ENCODE measurements at places on chromosomes 1 and 21.

GRCh38 chr1:109268431-109269211 is 14.3 kb downstream of the PSRC1 start:
- DNase-seq: no peak

GRCh38 chr1:27606708-27607238 is 2.8 kb upstream of the AHDC1 start:
- DNase-seq: peak; percentile 46

- DNase-seq: no peak
Measured at GRCh38 chr21:33026878-33027400, 1.2 kb downstream of the OLIG2 start.

DNA sequence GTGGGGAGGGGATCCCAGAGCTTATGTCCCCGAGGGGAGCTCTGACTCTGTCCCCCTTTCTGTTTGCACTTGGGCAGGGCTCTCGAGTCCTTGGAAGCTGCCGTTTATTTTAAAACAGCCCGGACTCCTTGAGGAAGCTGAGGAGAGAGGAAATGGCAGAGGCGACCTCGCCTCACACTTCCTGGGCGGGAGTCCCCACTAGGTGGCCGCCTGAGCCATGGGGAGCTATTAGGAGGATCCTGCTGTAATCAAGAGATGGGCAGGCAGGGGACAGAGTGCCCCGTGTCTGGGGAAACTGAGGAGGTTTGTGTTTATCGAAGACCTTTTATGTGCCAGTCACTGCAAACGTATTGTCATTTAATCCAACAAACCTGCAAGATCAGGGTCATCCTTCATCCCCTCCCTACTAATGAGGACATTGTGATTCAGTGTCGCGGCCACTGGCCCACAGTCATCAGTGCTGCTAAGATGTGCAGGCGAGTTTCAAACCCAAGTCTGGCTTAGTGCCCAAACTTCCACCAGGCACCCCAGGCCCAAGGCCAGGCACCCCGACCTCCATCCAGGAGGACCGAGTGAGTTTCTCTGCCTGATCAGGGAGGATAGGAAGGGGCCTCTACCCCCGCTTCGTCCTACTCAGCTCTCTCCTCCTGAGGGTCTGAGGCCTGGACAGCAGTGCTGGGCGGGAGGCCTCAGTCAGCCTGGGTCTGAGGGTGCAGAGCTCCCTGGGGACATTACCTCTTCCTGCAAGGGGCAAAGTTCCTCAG is 316.9 kb upstream of the VAMP3 start:
- DNase-seq: peak; percentile 27

- DNase-seq: no peak
Measured at GRCh38 chr1:44261171-44261817, 48.0 kb downstream of the DMAP1 start.

GRCh38 chr1:32764826-32765569 is 52.2 kb downstream of the YARS1 start:
- no peak for DNase-seq

DNA sequence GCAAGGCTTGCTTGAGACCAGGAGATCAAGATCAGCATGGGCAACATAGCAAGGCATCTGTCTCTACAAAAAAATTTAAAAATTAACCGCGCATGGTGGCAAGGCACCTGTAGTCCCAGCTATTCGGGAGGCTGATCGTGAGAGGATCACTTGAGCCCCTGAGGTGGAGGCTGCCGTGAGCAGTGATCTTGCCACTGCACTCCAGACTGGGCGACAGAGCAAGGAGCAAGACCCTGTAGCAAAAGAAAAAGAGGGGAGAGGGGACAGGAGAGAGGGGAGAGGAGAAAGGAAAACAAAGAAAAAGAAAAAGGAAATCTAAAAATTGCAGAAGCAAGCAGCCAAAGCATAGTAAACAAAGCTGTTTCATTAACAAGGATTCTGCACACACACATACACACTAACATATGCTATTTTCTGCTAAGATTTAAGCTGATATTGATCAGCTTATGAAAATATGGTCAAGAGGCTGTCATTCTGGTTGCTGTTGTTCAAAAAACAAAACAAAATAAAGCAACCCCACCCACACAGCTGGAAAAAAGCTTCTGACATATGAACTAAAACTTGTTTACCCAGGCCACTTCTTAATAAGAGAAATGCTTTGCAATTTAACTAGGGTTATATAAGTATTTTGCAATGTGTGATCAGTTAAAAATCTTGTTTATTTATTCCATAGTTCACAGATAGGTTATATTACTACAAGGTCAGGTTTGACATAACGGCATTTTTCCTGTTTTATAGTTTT is 1.8 kb downstream of the ARNT start:
- no peak for DNase-seq

- peak; percentile 5 for DNase-seq
Measured at GRCh38 chr1:219927956-219928790, at the start of gene SLC30A10. TSS of gene SLC30A10 (minus strand) at chr1:219928557. CDS start at chr1:219928440, 117 bp downstream.

DNA sequence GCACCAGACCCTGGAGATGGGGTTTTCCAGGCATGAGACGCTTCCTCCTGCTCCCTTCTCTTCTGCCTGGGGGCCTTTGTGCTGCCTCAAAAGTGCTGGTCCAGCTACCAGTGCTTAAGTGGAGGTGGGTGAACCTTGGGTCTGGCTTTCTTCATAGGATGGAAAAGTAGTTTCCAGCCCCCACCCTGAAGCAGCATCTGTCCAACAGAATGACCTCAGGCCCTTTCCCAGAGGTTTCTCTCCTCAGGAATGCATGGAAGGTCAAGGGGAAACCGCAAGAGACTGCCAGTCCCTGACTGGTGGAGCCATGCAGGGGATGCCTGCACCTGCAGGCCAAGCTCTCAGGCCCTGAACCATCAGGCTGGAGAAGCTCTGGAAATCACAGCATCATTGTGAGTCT is 63.8 kb downstream of the HMGB4 start:
- DNase-seq: no peak

DNA sequence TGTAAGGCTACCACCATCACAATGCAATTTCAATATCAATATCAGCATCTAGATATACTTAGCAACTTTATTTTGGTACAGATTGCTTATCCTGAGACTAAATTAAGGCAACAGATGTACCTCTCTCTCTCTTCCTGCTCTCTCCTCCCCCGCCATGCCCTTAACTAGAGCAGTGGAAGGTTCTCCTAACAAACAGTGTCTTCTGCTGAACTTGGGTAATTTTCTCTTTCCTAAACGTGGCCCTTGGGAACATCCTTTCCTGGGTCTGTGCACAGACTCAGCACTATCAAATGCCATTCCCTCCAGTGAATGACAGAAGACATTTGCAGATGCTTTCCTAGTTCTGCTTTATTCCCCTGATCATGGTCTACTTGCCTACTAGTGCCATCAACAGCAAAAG is 85.6 kb upstream of the TTC39A start:
- DNase-seq: no peak

DNA sequence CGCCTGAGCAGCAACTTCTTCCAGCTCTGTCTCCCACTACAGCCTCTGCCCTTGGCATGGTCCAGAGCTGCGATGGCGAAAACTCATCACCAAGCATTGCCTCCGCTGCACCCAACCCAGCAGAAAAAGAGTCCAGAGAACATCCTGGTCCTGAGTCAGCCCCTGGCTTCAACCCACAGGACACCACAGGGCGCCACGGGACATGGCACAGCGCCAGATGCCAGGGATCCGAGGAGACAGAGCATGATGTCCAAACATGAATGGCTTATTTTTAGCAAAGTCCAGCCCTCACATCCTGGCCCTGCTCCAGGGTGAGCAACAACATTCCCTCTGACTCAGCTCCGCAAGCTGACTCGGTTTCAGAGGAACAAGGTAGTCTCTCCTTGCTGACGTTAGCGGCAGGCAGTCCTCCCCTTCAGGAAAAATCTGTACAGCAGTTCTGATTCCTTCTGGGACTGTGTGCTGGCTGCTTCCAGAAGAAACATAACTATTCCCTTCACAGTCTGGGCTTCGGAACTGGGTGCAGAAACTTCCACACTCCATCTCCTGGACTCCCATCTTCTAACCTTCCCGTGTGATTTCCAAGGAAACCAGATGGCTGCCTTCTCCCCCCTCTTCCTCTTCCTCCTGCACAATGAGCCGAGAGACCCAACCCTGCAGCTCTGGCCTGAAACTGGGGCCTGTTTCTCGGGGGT is 131.3 kb downstream of the TOMM20 start:
- peak; percentile 97 for DNase-seq

DNA sequence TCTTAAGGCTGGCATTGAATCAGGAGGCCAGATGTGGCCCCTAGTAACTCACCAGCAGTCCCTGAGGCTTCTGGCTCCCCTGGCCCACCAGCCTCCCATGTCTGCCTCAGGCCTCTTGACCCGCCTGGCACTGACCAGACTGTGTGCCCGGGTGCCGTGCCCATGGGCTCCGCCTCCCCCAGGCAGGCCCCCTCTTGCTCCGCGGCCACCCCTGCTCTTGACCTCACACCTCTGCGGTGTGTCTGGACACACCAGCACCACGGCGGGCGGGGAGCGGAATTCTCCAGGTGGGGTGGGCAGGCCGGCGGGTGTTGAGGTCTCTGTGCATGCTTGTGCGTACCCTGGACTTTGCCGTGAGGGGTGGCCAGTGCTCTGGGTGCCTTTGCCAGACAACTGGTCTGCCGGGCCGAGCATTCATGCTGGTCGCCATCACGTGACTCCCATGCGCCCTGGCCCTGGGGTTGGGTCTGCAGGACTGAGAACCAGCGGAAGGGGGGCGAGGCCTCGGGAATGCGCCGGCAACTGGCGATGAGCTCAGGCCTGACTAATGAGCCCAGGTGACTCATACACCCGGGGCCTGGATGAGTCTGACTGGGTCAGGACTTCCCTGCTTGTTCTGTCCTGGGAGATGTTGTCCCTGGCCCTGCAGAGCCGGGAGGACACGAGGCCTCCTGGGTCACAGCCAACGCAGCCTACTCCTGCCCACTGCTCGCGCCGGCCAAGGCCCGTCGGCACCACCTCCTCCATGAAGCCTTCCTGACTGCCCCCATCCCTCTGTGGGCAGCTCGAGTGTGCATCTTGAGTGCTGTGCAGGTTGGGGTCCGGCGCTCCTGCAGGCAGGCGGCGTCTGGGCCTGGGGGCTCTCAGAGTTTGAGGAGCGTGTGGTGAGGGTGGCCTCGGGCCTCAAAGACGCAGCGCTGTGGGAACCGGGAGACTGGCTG is 22.6 kb downstream of the COL18A1 start:
- DNase-seq: peak; percentile 87

DNA sequence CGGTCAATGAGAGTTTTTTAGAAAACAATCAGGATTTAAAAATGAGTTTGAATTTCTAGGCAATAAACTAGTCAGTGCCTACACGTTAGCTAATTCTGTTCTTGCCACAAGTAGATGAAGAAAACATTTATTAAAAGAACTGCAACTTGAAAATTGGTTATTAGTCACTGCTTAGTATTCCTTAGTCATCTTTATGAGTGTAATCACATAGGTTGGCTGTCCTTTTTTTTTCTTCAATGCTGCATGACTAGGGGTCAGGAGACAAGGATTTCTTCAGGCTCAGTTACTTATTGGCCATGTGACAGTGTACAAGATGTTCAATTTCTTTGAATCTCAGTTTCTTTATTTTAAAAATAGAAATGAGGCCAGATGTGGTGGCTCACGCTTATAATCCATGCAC is 17.1 kb downstream of the SOAT1 start:
- DNase-seq: peak; percentile 82

GRCh38 chr1:8354038-8354437 is 36.1 kb downstream of the SLC45A1 start:
- DNase-seq: no peak
